ENCODE measurements at places on chromosomes 12 and 14. TPM values are rescaled to one million over a fixed set of nuclear protein-coding genes. Genes with fewer than 3 reads are reported as not detected.

DNA sequence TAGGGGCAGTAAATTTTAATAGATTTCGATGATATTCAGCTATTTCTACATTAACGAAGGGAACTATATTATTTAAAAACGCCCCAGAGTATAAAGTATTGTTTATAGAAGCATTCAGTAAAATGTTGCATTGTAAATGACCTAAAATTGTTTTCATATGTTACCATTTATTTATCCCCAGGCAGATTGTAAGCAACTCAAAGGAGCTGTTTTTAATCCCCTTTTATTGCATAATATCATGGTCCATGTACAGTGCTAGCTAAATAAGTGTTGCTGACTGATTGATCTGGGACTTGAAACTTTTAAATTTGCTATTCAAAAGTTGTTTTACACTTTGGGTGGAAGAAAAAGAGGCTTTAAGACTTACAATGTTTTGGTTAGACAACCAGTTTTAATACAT, 199.0 kb upstream of the SLC38A2 start:
- no peak for DNase-seq

The TOGARAM1 gene
- total RNA-seq, result 25.6 TPM

GRCh38 chr12:121062391-121063045, 23.5 kb upstream of the OASL start:
- DNase-seq, result no peak

DNA sequence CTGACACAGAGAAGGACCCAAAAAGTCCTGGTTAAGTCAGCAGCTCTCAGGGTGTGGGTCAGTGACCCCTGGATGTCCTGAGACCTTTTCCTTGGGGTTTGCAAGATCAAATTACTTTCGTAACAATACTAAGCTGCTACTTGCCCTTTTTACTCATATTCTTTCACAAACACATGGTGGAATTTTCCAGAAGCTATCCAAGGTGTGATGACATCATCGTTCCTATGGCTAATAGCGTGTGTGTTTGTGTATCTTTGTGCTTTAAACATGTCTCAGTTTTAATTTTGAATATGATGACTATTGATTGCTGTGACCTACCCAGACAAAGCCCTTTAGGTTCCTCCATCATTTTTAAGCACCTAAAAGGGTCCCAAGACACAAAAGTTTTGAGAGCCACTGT, 176.2 kb downstream of the PHETA1 start:
- DNase-seq, result no peak

- DNase-seq, result no peak
Measured at GRCh38 chr12:58248599-58248998, 307.2 kb downstream of the ATP23 start.

The TAS2R7 gene
- total RNA-seq, result not detected

DNA sequence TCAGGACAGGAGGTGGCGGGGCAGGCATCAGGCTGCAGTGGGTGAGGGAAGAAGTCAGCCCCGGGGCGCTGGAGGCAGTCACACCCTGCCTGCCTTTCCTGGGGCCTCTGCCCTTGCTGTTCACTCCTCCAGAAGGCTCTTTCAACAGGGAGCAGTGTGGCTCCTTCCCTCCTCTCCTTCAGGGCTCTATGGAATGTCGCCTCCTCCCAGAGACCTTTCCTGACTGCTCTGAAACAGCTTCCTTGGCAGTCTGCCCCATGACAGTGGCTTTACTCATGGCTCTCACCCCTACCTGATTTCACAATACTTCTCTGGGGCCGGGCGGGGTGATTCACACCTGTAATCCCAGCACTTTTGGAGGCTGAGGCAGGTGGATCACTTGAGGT, 7.1 kb downstream of the RHOF start:
- peak; percentile 91 for DNase-seq
